NCI-H69 (cell line): ENCODE measurements at places on chromosomes 3 and 15.

GRCh38 chr3:154469585-154469984, 39.6 kb upstream of the GPR149 start:
- no peak for DNase-seq

- DNase-seq = peak; percentile 52
These were observed 55.4 kb downstream of the EOMES start for GRCh38 chr3:27666708-27667107.

GRCh38 chr3:128787256-128788253, 61.6 kb downstream of the RAB7A start:
- DNase-seq = peak; percentile 3

GRCh38 chr3:57877116-57877515, 121.0 kb downstream of the SLMAP start:
- DNase-seq = no peak

DNA sequence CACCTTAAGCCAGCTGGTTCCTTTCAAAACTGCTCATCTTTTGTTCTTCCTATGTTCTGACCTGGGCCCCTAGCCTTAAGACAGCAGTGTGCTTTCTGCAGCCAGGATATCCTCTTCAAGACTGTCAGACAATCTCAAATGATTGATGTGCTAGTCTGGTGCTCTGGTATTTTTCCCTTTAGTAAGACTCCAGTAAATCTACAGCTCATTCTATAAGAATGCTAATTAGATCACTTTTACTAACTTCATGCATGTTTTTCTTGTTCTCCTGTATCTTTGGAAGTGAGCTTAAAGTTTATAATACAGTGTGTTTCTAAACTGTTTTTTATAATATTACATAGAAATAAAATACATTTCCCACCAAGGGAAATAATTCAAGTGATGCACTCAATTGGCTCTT, 220.9 kb upstream of the NANOGP8 start:
- DNase-seq = peak; percentile 80

GRCh38 chr3:169227911-169228310, 435.6 kb downstream of the MECOM start:
- DNase-seq = no peak

DNA sequence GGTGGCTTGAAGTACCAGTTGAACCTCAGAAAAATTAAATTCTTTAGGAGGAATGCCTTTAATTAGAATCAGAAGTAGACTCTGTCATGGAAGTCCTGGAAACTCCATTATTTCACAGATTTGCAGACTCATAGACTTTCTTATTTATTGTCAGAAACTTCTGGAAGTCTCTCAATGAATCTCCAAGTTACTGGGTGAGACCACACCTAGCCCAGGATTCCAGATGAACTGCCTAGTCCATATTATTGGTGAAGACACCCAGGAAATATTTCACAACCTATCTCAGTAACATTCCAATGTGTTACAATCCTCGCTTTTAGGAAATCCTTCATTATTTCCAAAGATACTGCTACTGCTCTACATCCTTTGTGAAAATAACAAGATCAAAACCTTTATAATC, 6.5 kb upstream of the THBS1 start:
- DNase-seq = no peak

GRCh38 chr15:50753463-50753862, 12.0 kb downstream of the SPPL2A start:
- no peak for DNase-seq

DNA sequence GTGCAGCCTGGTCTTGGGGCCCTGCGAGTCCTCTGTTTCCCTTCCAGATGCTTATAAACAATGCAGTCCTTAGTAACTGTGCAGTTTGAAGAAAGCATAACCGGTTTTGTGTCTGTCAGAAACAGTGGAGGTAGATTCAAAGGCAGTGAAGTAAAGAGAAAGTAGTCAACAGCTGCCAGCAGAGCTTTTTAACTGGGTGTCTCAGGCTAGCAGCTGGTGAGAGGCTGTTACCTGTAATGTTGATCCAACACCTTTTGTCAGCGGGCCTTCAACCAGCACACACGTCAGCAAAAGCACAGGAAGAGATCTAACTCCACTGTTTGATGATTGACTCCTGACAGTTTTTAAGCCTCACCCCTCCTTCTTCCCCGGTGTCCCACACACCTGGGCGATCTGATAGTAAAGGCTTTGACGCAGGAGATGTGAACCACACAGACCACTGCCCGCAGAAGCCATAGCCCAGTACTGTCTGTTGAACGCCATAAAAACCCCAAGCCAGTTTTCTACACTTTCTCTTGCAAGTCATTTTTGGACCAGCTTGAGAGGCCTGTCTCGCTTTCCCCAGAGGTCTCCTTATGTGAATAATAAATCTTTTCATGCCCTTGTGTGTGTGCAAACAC, 178.0 kb downstream of the FMN1 start:
- peak; percentile 32 for DNase-seq

DNA sequence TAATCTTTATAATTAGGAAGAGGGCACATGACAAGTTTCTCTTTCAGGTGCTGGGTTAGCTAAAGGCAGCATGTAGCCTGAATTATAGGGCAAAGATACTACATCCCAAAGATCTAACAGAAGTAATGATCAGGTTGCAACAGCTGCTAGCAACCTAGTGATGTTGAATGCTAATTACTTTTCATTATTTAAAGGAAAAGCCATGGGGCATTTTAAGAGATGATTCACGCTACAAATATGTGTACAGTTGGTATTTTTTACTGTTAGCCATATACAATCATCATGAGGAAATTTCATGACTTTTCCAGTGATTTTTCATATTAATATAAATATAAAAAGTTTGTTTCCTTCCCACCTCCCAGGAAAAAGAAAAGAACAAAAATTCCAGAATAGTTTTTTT, 43.0 kb downstream of the NEK10 start:
- DNase-seq = peak; percentile 24

- no peak for DNase-seq
These were observed 22.3 kb upstream of the ZBED2 start for GRCh38 chr3:111617406-111617805.

GRCh38 chr3:111808439-111808838, 50.6 kb upstream of the PHLDB2 start:
- DNase-seq = no peak

DNA sequence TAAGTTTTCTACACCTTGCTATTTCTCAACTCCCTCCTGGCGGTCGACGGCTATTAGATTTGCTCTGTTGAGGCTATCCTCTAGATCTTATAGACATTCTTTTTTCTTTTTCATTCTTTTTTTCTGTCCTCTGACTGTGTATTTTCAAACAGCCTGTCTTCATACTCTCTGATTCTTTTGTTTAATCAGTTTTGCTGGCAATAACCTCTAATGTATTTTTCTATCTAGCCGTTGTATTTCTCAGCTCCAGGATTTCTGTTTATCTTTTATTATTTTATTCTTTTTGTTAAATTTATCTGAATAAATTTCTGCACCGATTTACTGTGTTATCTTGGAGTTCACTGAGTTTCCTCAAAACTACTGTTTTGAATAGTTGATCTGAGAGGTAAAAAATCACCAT, 31.5 kb downstream of the NLGN1 start:
- no peak for DNase-seq

- DNase-seq = no peak
These were observed at the start of gene HHLA2 for GRCh38 chr3:108296239-108296638. Gene HHLA2 (plus strand): TSS chr3:108296548. CDS start chr3:108351814, 55,266 bp downstream.

DNA sequence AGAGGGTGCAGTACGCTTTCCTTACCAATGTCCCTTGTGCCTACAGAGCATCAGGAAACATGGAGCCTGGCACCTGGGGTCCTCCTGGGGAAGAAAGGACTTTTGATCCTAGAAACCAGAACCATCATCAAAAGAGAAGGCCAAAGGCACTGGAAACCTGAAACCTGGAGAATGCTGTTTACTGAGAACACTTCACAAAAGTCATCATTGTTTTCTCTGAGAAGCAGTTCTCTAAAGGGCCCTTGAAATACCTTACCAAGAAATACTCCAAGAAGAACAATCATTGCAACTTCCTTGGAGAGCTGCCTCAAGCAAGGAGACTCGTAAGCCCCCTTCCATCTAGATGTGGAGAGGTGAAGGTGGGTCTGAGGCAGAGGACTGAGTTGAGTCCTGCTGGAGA, 66.0 kb downstream of the TLE3 start:
- peak; percentile 10 for DNase-seq
